ENCODE measurements at places on chromosomes 16 and 17.

GRCh38 chr16:11254913-11255736 lies 879 bp downstream of the SOCS1 start:
- peak; percentile 63 for DNase-seq

- DNase-seq = no peak
Observed at GRCh38 chr16:72187551-72187950, 15.6 kb upstream of the PMFBP1 start.

GRCh38 chr17:2462481-2462880 lies 49.2 kb downstream of the METTL16 start:
- DNase-seq = no peak

- peak; percentile 27 for DNase-seq
Observed at GRCh38 chr16:48558371-48558841, 51.6 kb downstream of the N4BP1 start.

DNA sequence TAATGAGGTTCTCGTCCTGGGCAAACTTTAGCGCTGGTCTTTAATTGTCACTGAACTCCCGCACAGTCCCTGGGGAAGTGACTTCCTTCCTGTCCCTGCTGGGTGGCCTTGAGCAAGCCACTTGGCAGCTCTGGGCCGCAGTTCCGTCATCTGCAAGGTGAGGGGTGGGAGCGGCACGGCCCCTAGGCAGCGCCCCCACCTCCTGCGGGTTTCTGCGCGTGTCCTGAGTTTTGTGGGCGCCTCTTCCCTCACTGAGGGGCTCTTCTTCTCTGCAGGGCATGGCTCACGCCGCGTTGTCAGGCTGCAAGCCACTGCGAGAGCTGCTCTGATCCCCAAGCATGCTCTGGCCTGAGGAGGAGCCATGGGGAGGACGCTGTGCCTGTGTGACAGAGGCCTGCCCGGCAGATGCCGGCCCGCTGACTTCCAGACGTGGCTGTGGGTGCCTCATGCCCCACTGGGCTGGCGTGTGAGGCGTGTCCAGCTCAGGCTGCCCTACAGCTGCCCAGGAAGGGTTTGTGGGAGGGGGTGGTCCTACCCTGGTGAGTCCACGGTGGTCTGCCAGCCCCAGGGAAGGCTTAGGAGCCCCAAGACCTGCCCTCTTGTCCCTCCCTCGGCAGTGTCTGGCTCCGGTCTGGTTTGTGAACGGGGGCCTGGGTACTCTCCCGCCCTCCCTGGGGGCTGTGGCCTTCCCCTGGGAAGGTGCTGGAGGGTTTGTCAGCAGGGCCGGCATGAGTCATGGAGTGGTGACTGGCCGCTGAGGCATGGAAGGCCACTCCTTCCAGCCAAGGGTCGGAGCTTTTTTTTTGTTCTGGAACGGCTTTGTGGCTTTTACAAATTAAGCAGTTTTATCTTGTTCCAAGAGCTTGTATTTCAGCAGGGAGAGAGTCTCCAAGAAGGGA lies 182.0 kb downstream of the SEC14L1 start:
- peak; percentile 100 for DNase-seq

DNA sequence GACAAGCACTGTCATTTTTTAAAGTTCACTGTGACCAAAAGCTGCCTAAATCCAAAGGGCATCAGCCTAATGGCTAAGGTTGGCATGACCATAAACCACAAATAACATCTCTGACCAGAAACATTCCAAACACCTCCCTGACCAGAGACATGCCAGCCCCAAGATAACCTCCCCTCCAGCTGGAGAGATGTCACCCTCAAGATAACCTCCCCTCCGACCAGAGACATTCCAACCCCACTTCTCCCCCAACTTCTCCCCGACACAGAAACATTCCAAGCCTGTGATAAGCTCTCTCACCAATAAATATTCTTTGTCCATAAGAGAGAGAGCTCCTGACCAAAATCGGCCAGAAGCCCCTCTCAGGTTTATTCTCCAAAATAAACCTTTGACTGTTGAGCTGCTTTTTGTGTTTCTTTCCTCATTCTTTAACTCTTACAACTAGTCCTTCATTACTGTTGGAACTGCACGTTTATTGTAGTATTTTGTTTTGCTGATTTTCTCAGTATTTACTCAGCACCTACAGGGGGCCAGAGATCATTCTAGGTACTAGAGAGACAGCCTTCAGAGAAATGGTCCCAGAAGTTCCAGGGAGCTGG lies 325.6 kb downstream of the SLC39A11 start:
- DNase-seq = no peak

- DNase-seq = peak; percentile 58
Observed at GRCh38 chr17:50511058-50511457, 2.8 kb downstream of the MYCBPAP start.

DNA sequence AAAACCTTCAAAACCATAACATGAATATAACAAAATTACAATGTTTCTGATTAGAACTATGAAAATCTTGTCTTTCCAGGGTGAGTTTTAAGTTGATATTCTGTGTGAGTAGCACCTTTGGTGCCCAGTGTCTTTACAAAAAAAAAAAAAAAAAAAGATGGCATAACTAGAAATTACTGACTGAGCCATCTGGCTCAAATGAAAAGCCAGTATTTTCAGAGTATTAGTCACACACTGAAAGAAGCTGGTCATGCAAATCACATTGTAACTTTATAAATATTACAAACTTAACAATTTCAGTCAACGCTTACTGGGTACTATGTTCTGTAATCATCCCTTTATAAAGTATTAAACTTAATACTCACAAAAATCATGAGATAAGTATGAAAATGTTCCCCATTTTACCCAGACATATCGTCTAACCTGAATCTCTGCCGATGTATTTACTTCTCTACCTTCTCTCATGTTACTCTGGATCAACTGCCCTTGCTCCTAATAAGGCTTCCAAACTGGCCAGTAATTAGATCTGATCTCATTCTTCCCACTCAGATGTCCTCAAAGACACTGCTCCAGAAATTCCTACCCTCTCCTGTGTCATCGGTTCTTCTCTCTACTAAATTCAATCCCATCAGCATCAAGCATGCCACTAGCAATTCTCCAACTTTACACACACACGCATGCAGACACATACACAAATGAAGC lies 25.4 kb downstream of the UBE2G1 start:
- DNase-seq = peak; percentile 41

GRCh38 chr16:78762222-78762621 lies 662.8 kb downstream of the WWOX start:
- DNase-seq = no peak

DNA sequence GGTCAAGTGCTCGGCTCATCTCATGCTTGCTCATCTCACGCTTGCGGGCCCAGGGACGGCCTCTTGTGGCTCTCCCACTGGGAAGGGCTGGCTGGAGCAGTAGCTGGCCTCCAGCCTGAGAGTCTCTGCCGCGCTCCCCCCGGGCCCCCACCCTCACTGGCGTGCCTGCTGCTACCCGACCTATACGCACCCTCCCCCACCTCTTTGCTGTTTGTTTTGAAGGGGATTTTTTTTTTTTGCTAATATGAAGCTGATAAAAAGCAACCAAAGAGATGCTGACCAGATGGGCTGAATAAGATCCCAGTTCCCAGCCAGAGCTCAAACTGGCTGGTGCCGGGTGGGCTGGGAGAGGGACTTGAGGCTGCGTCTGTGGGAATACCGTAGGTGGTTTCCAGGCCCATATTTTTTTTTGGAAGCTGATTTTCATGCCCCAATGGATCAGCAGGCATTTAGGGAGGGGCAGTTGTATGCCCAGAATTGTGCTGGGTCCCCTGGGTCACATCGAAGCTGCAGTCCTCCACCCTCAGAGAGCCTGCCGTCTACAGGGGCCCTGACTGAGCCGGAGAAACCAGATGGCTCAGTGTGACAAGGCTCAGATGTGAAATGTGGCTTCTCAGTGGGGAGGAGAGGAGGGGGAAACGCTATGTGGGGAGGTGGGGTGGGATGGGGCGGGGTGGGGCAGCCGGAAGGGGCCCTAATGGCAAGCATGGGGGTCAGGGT lies 115.0 kb downstream of the RAP1GAP2 start:
- DNase-seq = no peak

DNA sequence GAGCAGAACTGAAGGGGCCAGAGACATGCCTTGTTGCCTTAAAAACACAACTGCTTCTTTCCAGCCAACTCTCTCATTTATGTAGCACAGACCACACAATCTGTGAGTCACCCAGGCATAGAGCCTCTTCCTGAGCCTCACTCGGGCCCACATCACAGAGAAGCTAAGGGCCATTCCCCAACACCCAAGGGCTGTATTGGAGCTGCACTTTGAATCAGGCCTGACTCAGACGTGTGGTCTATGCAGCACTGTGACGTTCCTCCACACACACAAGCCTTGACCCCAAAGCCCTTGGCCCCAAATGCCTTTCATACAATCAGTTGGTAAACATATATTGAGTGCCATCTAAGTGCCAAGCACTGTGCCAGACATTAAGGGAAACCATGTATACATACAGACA lies 308.9 kb upstream of the DYNLRB2 start:
- DNase-seq = peak; percentile 96

DNA sequence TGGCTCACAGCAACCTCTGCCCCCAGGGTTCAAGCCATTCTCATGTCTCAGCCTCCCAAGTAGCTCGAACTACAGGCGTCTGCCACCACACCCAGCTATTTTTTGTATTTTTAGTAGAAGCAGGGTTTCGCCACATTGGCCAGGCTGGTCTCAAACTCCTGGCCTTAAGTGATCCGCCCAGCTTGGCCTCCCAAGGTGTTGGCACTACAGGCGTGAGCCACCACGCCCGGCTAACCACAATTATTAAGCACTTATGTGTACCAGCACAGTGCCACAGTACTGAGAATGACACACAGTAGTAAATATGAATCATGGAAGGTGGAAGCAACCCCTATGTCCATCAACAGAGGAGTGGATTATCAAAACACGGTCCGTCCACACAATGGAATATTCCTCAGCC lies 49.8 kb downstream of the COTL1 start:
- DNase-seq = no peak

- peak; percentile 93 for DNase-seq
Observed at GRCh38 chr17:9371019-9371418, 204.6 kb downstream of the STX8 start.

GRCh38 chr17:79778504-79779083 lies 646 bp downstream of the CBX2 start:
- no peak for DNase-seq

DNA sequence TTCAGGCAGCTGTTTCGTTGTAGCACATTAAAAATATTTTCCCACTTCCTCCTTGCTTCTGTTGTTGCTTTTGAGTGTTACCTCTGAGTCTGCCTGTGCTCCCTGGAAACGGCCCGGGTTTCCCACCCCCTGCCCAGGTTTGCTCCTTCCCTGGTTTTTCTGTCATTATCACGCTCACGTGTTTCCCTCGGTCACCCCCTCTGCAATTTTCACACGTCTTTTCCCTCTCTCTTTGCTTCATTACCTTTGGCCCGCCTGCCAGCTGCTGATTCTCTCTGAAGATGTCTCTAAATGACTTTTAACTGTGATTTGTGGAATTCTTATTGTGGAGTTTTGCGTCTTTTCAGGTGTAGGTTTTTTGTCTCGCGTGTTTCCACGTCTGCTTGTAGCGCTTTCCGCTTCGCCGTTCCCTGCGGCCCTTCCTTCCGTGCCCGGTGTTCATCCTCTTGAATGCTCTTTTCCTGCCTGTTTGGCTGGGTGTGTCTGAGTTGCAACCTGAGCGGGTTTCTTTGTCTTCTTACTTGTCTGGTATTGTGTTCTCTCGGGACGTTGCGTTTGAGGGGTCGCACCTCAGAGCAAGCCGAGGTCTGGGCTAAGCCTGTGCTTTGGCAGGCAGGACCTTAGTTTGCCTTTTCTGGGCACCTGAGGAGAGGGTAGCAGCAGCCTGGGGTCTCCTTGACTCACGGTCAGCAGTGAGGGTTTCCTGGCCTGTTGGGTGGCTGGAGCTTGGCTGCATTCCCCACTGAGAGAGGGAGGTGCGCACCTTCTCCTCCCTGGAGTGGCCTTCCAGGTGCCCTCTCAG lies 96.3 kb upstream of the ZNF750 start:
- no peak for DNase-seq

DNA sequence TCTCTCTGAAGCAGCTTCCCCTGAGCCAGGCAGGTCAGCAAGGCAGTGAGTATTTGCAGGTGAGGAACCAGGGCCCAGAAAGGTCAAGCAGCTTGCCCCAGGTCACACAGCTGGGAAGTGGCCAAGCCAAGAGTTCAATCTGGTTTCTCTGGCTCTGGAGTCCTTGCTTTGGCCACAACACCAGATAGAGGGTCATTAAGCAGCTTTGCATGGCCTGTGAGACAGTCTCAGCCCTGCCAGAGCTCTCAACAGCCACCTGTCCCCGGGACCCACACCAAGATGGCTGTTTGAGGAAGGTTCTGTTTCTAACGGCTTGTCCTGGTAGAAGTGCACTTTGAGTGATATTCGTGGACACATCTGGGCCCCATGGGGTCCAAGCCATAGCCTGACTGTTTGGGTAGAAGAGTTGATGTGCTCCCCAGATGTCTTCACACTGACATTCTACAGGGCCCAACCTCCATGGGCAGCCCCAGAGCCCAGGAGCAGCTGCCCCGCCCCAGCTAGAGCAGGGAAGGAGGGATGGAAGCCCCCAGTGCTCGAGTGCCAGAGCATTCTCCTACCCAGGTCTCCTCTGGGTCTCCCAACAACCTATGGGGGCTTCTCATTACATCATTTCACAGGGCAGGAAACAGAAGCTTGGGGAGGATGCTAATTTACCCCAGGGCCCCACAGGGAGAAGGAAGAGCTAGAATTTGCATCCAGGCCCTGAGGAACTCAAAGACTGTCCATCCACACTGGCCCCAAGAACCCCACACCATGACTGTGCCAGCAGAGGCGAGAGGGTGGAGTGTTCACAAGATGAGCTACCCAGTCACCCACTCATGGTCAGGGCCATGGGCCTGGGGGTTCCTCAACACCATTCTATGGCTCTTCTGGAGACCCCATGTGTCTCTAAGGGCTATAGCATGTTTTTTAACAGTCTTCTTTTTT lies 107.3 kb upstream of the CDH5 start:
- DNase-seq = no peak

- DNase-seq = no peak
Observed at GRCh38 chr16:23029733-23030420, 119.4 kb downstream of the USP31 start.

GRCh38 chr16:81516478-81517149 lies 72.0 kb downstream of the CMIP start:
- DNase-seq = no peak
